Psoas muscle (tissue), 8 donors: ENCODE measurements at places on chromosomes 2 and 18. TPM values are rescaled to one million over a fixed set of nuclear protein-coding genes. Genes with fewer than 3 reads are reported as not detected.

DNA sequence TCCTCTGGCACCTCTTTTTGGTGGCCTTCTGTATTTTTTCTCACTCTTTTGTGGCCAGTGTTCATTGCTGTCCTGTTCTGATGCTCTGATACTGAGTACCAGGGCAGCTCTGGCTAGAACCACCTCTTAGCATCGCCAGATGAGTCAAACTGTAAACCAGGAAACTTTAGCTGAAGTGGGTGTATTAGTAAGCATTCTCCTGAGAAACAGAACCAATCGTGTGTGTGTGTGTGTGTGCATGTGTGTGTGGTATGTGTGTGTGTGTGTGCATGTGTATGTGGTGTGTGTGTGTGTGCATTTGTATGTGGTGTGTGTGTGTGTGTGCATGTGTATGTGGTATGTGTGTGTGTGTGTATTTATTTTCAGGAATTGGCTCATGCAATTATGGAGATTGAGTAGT, 166.3 kb upstream of the SKOR2 start:
- H3K36me3 ChIP-seq = no peaks in the 10 kb centered on the region
- H3K27ac ChIP-seq = no peak overlapping the region
- no peak for DNase-seq
- peaks cover 27% of the 10 kb centered on the region for H3K27me3 ChIP-seq
- no peaks in the 10 kb centered on the region for H3K4me1 ChIP-seq

DNA sequence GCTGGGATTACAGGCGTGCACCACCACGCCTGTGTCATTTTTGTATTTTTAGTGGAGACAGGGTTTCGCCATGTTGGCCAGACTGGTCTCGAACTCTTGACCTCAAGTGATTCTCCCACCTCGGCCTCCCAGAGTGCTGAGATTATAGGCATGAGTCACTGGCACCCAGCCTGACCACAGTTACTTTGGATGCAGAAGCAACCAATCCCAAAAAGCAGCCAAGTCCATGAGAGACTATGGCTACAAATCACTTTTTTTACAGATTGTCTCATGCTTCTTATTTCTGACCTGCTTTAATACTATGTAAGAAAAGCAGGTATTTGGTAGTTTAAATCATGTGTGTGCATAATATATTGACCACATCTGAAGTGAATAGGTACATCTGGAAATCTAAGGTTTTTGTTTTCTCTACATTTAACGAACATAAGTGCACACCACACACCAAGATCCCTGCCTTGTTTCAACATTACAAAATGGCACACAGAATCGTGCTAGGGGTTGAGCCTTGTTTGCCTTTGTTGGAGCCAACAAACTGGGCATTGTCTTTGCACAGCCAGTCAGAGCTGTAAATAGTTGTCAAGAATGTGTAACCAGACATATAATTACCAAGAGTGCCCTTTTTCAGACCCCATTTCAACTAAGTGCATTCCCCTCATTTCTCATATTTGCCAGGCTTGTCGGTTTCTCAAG, 18.3 kb upstream of the MAP4K4 start:
- no peaks in the 10 kb centered on the region for H3K36me3 ChIP-seq
- no peak for DNase-seq
- H3K4me3 ChIP-seq = no peak overlapping the region
- no peaks in the 10 kb centered on the region for H3K27me3 ChIP-seq
- H3K4me1 ChIP-seq = no peaks in the 10 kb centered on the region
- H3K27ac ChIP-seq = no peak overlapping the region

- H3K4me3 ChIP-seq = no peak overlapping the region
- H3K27me3 ChIP-seq = no peaks in the 10 kb centered on the region
- H3K4me1 ChIP-seq = peaks cover 54% of the 10 kb centered on the region
- no peak for DNase-seq
- no peaks in the 10 kb centered on the region for H3K36me3 ChIP-seq
Measured at GRCh38 chr2:28637066-28638047, 114.3 kb upstream of the PPP1CB start.

DNA sequence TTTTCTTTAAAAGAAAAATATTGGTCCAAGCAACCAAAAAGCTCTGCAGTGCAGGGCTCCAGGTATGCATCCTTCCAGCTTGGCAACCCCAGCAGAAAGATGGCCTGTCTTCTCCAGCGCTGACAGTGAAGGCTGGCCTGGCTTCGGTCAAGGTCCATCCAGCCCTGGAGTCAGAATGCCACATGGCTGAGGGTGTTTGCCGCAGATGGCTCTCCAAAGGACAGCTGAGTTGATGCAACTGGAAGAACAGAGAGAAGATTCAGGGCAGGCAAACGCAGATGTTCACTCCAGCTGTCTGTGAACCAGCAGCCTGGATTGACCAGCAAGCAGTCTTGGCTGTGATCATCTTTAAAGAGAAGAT, 51.4 kb downstream of the MARCO start:
- no peak overlapping the region for H3K27ac ChIP-seq
- H3K4me3 ChIP-seq = no peak overlapping the region
- H3K27me3 ChIP-seq = no peaks in the 10 kb centered on the region
- H3K36me3 ChIP-seq = no peaks in the 10 kb centered on the region
- DNase-seq = no peak
- H3K4me1 ChIP-seq = no peaks in the 10 kb centered on the region

GRCh38 chr2:60484133-60484645, 69.3 kb downstream of the BCL11A start:
- no peak overlapping the region for H3K27ac ChIP-seq
- H3K4me3 ChIP-seq = no peak overlapping the region
- no peaks in the 10 kb centered on the region for H3K36me3 ChIP-seq
- H3K27me3 ChIP-seq = no peaks in the 10 kb centered on the region
- DNase-seq = no peak

DNA sequence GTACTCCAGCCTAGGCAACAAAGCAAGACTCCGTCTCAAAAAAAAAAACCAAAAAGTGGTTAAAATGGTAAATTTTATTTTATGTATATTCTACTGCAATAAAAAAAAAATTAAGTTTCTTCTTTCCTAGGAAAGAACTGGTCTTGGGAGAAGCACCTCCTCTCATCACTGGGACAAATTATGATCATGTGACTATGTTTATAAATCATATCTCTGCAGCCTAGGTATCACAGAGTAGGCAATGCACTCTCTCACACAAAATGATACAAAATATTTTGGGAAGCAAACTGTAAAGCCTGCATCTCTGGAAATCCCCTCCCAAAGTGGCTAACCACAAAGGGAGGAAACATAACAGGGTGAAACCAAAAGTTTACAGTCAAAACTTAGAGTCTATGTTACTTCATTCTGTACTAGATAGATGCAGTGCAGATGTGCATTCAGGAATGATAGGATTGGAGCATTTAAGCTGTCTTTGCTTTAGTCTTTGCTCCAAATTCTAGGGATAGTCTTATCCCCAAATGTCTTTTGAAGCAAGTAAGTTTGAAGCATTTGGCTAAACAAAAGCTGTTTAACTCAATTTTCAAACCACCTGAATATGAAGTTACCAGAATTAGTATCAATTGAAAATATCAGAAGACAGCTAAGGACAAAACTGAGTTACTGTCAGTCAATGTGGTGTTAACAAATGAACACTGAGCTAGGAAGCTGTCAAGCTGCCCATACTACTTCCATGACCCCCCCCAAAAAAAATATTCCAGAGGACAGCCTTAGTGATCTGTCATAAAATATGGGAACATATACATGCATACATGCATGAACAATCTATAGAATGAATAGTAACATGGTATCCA, 21.1 kb upstream of the MALT1 start:
- H3K27me3 ChIP-seq = no peaks in the 10 kb centered on the region
- H3K4me3 ChIP-seq = no peak overlapping the region
- no peak overlapping the region for H3K27ac ChIP-seq

NGEF gene
- total RNA-seq = not detected

GRCh38 chr2:60612033-60612432, 58.6 kb upstream of the BCL11A start:
- no peaks in the 10 kb centered on the region for H3K4me1 ChIP-seq
- no peak for DNase-seq
- H3K4me3 ChIP-seq = no peak overlapping the region
